Head of caudate nucleus (tissue), 42 donors: ENCODE measurements at places on chromosomes 4 and X.

GRCh38 chr4:112302320-112303274 lies 5.4 kb downstream of the ALPK1 start:
- DNase-seq, result no peak

DNA sequence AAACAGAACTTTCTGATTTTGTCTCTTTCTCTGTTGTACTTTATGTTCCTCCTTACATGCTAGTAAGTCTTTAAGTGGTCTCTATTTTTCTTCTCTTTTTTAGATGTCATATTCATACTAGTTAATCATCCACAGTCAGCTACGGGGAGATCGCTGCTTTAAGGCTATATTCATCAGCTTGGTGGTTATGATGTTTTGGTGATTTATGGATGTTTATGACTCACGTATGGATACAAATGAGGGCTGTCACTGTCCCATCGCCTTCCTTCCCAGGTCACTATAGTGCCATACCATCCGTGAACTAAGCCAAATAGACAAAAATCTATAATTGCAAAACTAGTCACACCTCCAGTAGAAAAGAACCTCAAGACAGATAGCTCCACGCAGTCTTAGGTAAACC lies 296.8 kb upstream of the AADAT start:
- no peak for DNase-seq

GRCh38 chr4:80239480-80240150 lies 26.8 kb upstream of the FGF5 start:
- no peak for DNase-seq

DNA sequence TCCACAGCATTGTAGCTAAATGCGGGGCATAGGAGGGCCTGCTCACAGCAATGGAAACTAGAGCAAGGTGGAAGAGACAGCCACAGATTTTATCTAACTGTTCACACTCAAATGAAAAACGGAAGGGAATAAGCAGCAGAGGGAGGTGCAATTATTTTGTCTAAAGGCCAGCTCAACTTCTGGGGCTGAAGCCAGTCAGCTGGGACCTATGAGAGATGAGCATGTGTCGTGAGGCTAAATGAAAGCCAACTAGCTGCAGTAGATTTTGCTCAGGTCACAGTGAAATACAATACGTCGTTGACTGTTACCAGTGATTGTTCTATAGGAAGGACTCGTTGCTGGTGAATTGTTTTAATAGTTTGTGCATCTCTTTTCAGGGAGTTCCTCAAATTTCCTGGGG lies 26.4 kb upstream of the FGFBP2 start:
- DNase-seq, result no peak

DNA sequence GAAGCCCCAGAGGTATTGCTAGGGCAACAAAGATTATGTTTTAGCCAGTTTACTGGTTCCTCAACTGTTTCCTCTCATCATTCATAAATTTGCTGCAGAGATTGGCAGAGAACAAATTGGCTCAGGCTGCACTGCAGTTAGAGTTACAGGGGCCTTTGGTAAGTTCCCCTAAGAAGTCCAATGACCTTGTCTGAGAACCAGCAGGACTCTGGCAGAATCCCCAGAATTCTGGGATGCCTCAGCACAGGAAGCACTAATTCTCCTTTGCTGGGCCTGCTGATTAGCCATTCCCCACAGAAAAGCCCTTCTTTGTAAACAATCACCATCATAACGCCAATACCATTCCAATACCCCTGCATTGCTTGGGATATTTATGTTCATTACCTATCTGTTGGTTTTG lies 151.3 kb downstream of the USP46 start:
- no peak for DNase-seq

DNA sequence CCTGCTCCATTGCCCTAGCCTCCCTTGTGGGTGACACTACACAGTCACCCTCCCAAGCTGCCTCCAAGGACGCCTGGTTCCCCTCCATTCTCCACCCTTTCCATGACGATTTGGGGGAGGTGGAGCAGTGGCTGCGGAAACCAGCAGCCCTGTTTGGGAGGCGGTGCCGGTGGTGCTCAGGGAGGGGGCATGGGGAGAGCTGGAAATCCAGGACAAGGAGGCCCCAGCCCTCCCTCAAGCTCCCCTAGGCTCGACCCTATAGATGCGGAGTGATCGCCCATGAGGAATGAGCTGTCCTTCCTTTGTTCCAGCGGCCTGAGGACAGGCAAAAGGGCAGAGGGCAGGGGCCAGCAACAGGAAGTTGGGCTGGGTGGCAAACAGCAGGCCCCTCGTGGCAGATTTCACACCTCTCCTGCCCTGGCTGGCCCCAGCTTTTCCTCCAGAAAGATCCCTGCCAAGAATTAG lies 3.6 kb upstream of the RENBP start:
- no peak for DNase-seq

DNA sequence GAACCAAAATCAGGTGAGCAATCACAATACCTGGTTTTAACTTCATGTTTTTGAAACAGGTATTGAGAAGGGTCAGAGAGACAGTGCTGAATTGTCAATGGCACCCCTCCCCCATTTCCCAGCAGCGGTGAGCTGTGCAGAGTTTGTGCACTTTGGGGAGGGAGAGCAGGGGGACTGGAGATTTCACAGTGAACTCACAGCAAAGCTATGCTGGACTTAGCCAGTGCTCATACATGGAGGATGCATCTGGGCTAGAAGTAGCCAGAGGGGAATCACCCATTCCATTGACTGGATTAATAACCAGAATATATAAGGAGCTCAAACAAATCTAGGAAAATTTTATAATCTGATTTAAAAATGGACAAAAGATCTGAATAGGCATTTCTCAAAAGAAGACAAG lies 612.6 kb downstream of the STPG2 start:
- DNase-seq, result no peak

GRCh38 chr4:83866834-83867621 lies 331.1 kb downstream of the GPAT3 start:
- DNase-seq, result no peak

DNA sequence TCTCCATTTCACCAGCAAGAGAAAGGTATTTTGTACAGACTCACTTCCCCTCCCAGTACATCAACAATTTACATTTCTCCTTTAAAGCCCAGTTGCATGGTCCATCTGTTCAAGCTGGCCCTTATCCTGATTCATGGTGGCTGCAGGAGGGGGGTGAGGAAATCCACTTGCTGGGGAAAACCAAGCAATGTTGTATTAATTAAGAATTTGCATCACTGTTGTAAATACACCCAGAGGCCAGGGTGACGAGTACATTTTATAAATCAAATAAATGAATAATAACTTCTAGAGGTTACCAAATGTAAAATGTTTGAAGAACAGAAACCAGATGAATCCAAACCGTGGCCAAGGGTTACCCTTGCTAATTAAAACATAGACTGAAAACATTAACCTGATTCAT lies 395.9 kb upstream of the INTU start:
- DNase-seq, result no peak
